ENCODE measurements at places on chromosomes 11 and 22.

DNA sequence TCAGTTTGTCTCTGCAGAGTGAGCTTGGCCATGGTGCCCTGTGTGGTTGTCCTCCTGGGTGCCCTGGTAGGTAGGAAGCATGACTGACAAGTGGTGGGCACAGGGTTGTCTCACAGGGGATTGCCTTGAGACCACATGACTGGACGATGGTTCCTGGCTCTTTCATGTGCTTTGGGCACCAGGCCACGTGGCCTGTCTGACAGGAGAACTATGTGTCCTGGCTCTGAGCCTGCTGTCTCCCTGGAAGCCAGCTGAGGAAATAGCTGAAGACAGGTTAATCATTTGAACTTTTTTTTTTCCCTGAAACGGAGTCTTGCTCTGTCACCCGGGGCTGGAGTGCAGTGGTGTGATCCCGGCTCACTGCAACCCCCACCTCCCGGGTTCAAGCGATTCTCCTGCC lies 93.2 kb downstream of the LDLRAD3 start:
- DNase-seq = no peak

- no peak for DNase-seq
These were observed 103.2 kb downstream of the SLC1A2 start for GRCh38 chr11:35316161-35316560.

DNA sequence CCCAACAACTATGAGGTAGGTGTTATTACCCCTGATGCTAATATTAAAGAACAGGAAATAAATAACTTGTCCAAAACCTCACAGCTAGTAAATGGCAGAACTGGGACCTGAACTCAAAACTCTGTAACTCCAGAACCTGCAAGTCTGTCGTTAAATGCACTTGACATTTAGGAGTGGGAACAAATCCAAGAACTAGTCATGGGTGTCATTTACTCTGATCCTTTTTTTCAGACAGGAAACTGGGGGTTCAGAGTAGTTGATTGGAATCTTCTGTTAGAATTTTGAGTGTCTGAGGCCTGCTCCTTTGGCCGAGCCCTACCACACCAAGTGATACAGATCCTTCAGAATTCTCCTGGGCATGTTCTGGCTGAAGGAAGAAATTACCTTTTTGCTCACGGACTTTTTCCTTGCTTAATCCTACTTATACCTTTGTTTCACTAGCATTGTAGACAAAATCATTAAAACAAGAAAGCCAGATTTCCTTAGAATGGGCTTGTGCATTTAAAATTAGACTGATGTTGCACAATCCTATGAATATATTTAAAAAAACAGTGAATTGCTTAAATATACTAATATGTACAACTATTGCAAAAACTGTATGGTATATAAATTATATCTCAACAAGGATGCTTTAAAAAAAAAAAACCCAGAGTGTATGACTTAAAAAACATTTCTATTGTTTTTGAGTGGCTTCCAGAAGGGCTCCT lies 1.4 kb upstream of the YAP1 start:
- no peak for DNase-seq

DNA sequence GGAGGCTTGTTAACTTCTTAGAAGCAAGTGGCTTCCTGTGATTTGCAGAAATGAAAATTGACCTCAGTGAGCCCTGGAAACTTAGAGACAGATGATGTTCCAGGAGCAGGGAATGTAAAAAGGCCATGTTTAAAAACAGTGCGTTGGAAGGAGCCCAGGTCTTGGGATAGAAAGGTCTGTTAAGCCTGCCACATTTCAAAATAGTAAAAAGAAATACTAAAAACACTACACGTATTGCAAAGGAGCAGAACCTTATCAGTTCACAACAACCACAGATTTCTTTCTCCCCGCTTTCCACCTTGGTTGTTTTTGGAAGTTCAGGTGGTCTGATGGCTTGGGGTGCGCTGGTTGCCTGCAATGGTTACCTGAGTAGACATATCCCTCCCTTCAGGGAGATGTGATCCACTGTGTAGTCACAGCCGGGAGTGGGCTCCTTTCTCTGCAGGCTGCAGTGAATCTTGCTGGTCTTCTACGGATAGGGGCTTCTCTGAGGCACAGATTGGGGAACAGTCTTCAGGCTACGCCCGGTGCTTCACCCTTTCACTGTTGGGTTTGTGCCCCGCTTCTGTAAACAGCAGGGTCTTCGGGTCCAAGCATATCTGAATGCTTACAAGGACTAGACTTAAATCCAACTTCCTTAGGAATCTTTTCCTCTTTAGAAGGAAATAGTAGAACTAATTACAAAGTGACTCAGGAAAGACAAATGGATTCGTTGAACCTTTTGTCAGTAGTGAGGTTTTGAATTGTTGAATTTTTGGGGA lies 1.9 kb downstream of the TEAD1 start:
- DNase-seq = no peak

DNA sequence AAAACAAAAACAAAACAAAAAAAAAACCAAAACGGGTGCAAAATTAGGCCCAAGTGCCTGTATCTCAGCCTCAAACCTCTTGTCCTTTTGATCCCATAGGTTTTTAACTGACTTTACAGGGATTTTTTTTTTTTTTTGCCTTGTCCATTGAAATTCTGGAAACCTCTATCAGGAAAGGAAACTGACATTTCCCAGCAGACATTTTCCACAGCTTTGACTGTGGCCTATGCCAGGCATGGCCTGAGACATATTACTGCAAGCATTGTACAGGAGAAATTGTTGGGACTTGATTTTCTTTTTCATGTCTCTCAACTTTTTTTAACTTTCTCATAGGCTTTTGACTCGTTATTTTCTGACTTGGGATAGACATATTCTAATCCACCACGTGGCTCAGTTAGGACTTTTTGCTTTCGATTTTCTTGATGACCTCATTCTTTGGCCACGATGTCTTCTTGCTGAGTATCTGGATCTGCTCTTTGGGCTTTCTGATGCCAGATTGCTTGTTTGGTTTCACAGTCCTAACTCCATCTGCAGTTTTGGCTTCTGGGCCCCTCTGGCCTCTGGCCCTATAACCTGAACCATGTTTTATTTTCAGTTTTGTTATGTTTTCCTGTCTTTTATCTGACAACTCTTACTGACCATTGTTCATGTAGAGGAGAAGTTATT lies 336.1 kb upstream of the C11orf87 start:
- DNase-seq = no peak

GRCh38 chr11:118699506-118700220 lies 20.2 kb upstream of the TREH start:
- DNase-seq = no peak

DNA sequence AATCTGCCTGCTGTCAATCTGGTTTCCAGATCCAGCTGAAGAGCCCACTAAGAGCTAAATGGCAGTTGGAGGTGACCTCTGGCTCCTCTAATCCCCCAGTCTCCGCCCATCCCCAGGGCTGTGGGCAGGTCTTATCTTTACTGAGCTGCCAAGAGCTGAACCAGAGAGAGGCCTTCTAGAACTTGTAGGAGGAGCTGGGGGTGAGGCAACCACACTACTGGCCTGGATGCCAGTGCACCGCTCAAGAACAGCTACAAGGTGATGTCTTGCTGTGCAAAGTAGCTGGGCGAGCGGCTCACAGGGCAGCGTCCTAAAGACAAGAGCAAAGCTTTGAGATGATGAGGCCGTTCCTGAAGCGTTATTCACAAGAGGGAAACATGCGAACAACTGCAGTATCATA lies 374.6 kb downstream of the CTTN start:
- no peak for DNase-seq

DNA sequence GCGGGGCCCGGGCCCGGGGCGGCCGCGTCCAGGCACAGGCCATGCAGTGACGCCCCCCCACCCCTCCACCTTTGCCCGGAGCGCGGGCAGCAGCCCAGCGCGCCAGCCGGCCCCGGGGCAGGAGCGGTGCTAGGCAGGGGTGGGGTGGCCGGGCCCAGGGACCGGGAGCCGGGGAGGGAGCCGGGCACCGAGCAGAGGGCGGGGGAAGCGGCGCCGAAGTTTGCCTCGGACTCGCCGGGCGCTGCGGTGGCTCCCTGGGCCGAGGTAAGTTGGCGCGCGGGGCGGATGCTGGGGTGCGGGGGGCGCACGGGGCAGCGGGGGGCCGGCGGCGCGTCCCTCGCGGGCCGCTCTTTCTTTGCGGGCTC lies 332 bp downstream of the TEAD1 start:
- no peak for DNase-seq

GRCh38 chr22:19522190-19522880 lies 1.9 kb downstream of the CLDN5 start:
- no peak for DNase-seq

GRCh38 chr22:38713921-38714320 lies 8.2 kb downstream of the GTPBP1 start:
- no peak for DNase-seq

DNA sequence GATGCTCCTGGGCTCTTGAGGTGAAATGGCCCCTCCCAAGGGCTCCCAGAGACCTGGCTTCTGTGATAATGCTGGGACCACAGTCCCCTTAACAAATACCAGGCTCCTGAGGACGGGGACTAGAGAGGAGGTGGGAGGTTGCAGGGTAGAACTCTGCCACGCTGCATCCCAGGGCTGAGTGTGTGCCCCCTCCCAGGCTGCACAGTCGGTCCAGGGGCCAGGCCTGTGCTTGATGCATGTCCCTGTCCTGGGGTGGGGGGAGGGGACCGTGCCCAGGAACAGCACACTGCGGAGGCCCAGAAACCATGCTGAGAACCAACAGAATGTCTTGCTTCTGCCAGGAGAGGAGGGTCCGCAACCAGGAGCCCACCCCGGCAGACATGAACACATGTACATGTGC lies 9.3 kb downstream of the CSF2RB start:
- DNase-seq = no peak

DNA sequence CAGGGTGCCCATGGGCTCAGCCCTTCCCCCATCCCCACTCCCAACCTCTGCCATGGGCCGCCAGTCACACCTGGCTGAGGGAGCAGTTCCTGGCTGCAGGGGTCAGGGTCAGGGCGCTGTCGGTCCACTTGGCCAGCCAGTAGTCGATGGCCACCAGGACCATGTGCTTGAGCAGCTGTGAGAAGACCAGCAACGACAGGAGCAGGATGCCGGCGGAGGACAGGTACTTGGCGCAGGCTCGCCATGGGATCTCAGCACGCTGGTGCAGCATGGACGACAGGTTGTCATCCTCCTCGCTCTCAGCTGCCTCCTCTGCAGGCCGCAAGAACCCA lies 18.3 kb upstream of the KCNJ11 start:
- no peak for DNase-seq

GRCh38 chr22:30328466-30329049 lies 1.8 kb upstream of the TBC1D10A start:
- no peak for DNase-seq

DNA sequence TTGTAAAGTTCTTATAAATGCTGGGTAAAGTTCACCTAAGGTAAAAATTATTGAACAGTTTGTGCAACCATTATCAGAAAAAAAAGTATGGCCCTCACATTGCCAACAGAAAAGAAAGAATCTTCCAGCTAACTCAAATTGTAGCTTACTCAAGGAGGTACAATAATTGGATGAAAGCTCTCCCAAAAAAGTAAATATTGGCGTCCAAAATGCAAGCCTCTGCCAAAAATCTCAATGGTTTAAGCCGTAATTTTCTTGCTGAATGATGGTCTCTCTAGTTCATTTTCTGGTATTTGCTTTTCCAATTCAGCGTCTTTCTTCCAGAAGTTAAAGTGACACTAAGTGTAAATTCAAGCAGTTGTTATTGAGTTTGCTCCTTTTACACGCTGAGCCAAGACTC lies 727.3 kb downstream of the LRRC4C start:
- DNase-seq = no peak

GRCh38 chr11:61439615-61440014 lies 9.7 kb downstream of the SDHAF2 start:
- DNase-seq = no peak

GRCh38 chr11:12249590-12250260 lies 127.6 kb upstream of the PARVA start:
- peak; percentile 71 for DNase-seq

GRCh38 chr11:95739108-95739938 lies 50.3 kb downstream of the FAM76B start:
- no peak for DNase-seq

Measured in right forelimb (tissue), 1 donor.